Mucosa of descending colon (tissue), 3 donors: ENCODE measurements at places on chromosomes 11 and 22. TPM values are rescaled to one million over a fixed set of nuclear protein-coding genes. Genes with fewer than 3 reads are reported as not detected.
A peak's percentile ranks its signal among the peaks of the same experiment; 100 is the strongest.

OVCH2 gene
- not detected for total RNA-seq

DNA sequence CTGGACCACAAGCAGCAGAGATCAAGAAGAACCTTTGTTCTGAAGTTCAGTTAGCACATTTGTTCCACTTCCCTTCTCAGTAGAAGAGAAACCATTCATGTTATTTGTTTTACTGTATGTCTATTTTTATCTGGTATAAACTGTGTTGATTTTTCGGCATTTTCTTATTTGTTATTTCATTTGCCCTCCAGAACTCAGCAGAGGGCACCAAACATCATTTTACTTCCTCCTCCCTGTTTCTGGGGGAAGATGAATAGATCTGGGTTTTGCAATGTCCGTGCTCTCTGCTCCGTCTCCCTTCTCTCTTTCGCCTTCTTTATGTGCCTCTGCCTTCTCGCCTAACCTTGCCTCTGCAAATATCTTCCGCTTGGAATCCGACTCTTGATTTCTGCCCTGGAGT lies 366.9 kb downstream of the NTM start:
- DNase-seq = no peak

GRCh38 chr11:7977232-7977917 lies 9.8 kb upstream of the EIF3F start:
- DNase-seq = no peak

OR5A1 gene
- not detected for total RNA-seq

DNA sequence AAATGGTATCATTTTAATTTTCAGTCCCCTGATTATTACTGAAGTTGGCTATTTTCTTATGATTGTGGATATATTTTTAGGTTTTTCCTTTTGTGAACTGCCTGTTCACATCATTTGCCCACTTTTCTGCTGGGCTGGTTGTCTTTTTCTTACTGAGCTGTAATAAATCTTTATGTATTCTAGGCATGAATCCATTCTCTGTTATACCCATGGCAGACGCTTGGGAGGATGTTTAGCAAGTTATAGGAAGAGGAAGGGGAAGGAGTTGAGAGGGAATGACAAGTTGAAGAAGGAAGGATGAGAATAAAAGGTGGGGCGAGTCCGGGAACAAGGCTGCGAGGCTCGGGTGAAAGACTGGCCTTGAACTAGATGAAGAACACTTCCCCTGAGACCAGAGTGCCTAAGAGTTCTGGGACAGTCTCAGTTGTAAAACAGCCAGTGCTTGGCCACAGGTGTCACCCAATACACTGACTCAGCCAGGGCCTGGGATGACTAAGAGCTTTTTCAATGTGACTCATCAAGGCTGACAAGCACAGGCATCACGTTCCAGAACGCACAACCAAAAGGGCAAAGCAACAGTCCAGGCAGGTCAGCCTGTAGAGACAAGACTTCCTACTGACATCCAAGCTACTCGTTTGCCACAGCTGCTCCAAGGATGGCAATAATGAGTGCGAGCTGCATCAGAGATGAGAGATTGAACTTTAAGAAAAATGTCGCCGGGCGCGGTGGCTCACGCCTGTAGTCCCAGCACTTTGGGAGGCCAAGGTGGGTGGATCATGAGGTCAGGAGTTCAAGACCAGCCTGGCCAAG lies 35.2 kb downstream of the LRFN4 start:
- DNase-seq = peak; percentile 32

DNA sequence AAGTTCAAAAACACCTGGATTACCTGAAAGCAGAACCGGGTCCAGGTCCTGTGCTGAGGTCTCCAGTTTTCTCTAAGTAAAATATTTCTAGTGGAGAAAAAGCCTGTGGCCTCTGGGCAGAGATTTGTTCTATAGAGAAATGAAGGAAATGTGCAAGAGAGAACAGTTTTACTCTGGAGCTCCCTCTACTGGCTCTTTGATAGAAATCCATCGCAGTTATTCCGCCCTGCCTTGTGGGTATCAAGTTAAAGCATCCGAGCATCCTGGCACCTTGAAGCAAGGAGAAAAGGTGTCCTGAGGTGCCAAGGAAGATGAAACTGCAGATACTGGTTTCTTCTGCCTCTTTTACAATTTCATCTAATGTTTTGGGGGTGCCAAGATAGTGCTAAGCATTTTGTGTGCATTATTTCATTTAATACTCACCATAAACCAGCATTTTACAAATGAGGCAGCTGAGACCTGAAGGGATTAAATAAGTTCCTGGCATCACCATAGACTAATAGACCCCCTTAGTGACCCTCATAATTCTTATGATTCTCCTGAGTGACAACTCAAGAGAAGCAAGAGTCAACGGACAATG lies 113.1 kb upstream of the HSD17B12 start:
- DNase-seq = no peak

LIMK2 gene
- total RNA-seq = 137 TPM

DNA sequence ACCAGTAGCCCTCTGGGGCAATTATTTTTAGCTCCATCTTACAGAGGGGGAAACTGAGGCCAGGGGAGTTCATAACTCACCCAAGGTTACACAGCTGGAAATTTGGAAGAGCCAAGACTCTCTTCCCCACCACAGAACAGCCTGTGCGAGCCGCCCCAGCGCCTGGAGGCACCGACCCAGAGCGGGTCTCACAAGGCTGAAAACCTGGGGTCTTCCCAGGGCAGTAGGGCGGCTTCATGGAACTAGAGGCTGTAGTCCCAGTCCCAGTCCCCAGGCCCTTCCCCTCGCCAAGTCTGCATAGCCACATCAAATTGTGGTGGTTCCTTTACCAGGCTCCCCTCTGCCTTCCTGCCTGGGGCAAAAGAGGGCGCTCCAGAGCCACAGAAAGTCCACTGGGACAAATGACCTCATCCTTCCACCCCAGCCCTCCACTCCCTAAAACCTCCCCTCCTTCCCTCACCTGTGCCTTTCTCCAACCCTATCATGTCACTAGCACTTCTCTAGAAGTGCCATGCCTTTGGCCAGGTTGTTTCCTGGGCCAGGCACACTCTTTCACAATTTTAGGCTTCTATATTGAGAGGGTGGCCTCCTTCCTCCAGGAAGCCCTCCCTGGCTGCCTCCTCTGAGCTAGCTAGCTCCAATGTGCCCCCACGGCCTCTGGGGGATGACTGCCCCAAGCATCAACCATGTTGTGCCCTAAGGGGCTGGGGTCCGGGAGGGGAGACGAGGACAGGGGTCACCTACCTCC lies 15.2 kb upstream of the CDC42EP1 start:
- peak; percentile 92 for DNase-seq

DNA sequence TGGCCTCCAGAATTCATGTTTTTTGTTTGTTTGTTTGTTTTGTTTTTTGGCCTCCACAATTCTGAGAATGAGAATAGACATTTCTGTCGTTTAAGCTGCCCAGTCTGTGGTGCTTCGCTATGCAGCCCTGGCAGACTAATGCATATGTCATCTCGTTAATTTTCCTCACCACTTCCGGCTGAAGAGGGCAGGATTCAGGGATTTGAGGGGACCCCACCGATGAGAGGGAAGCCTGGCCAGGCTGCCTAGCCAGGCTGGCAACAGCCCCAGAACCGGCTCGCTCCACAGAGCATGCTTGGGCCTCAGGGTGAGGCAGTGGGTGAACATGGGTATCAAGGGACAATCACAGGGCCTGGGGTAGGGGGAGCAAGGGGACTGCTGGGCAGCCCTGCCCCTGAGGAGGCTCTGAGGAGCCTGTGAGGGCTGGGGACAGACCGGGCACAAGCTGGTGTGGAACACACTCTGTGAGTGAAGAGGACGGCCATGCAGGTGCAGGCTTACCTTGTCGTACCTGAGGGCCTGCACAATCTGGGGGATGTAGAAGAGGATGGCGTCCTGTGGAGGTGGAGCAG lies 47.8 kb upstream of the SERPIND1 start:
- DNase-seq = no peak

GRCh38 chr11:5040876-5041275 lies 5.5 kb upstream of the OR52J3 start:
- no peak for DNase-seq

GRCh38 chr11:34564807-34565241 lies 51.2 kb upstream of the ELF5 start:
- DNase-seq = no peak

HTR3A gene
- 4.1 TPM for total RNA-seq

C11orf21 gene
- total RNA-seq = 0.35 TPM

DNA sequence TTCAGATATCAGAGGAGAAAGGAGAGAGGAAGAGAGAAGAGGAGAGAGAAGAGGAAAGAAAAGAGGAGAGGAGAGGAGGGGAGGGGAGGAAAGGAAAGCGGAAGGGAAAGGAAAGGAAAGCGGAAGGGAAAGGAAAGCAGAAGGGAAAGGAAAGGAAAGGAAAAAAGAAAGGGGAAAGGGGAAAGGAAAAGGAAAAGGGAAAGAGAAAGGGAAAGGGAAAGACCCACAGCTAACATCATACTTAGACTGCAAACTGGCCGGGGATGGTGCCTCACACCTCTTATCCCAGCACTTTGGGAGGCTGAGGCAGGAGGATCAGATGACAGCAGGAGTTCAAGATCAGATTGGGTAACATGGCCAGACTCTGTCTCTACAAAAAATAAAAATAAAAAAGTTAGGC lies 11.4 kb downstream of the CHEK2 start:
- no peak for DNase-seq

GRCh38 chr11:119717839-119718534 lies 11.0 kb downstream of the NECTIN1 start:
- DNase-seq = no peak

DNA sequence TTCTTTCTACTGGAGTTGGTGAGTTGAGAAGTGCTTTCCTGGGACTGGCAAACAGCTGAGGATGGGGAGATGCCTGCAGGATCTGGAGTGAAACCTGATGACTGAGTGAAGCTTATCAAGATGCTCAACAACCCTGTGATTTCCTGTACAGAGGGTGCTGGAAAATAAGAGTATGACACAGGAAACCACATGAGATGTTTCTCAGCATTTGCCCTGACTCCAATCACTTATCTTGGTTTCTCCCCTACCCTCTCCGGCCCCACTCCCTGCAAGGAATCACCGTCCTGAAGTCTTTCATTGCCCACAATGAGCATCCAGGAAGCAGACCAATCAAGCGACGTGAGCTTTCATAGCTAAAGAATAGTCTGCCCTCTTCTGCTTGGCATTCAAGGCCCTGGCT lies at the start of gene MRGPRX2:
MRGPRX2 (minus strand) TSS at position 89 of the 400 bp plus-strand sequence. CDS start 4,315 bp downstream, outside the sequence.
- no peak for DNase-seq

- no peak for DNase-seq
These were observed 106.2 kb downstream of the RASSF10 start for GRCh38 chr11:13115380-13115675.

- no peak for DNase-seq
These were observed 406.0 kb downstream of the MIAT start for GRCh38 chr22:27063406-27063805.

GRCh38 chr11:94533696-94534630 lies 9.8 kb upstream of the FUT4 start:
- no peak for DNase-seq

RIC3 gene
- total RNA-seq = 16.4 TPM

DNA sequence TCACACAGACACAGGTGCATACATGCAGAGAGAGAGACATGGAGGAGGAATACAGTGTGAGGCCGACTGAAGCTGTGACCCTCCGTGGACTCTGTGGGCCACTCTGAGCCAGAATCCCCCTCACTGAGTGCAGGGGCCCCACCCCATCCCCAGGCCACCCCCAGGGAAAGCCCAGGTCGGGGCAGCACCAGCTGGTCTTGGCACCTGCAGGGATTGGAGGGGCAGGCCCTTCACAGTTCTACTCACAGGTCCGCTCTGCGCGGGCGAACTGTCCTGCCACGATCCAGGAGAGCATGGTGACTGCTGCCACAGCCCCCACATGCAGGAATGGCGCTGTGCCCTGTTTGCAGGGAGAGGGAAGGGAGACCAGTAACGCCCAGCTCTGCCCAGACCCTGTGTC lies 16.3 kb upstream of the KLHL35 start:
- no peak for DNase-seq

- peak; percentile 81 for DNase-seq
These were observed 88.8 kb downstream of the PDHX start for GRCh38 chr11:35005141-35005780.

- DNase-seq = no peak
These were observed 29.4 kb upstream of the TMEM86A start for GRCh38 chr11:18669219-18669596.

DNA sequence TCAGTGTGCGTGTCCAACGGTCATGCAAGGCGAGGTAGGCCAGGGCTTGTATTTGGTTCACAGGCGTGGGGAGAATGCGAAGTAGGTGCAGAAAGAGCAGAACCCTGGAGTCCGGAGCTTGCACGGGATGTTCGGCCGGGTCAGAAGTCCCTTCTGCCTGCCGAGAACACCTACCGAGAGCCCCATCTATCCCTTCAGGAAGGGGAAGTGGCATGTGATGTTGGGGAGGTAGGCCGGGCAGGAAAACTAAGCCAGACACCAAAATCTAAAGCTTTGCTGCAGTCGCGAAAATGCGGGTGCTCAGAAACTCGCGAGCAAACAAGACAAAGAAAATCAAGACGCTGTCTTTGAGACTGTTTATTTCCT lies 435 bp upstream of the TAF6L start:
- DNase-seq = peak; percentile 52

GRCh38 chr11:43554148-43554473 lies 126.4 kb upstream of the HSD17B12 start:
- DNase-seq = no peak

- DNase-seq = no peak
These were observed 74.2 kb upstream of the SLC25A18 start for GRCh38 chr22:17489101-17489500.

GRCh38 chr11:98940913-98941312 lies 79.8 kb upstream of the CNTN5 start:
- DNase-seq = no peak

DNA sequence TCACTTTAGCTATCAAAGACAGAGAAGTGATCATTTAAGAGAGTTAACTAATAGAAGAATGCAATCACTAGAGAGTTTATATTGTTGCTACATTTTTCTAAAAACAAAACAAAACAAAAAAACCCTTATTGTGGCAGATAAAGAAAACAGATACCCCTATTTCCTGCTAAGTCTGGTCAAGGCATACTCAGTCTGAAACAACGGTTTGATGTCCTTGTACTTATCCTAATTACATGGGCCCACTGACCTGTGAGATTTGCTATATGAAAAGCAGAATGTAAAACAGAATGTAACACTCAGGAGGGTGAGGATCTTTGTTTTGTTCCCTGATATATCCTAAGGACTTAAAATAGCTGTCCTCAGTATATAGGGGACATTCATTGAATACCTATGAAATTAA lies 24.6 kb downstream of the MAML2 start:
- DNase-seq = no peak

- DNase-seq = no peak
These were observed 21.9 kb downstream of the PC start for GRCh38 chr11:66936311-66936711.

DNA sequence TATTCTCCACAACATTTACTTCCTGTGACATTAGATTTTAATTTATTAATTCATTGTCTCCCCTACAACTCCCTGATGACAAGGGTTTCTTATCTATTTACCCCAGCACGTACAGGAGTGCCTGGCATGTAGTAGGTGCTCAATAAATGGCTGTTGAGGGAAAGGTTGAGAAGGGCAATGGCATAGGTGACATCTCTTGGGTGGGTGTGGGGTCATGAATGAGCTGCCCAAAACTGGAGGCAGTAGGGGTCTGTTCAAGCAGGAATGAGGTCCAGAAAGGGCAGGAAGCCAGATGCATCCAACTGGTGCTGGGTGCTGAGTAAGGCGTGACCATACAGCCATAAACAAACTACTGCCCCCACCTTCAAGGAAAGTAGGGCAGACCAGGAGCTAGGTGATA lies 2.8 kb downstream of the VWCE start:
- DNase-seq = no peak
